Upper lobe of left lung (tissue), 6 donors: ENCODE measurements at places on chromosomes 2 and 18.

- DNase-seq: no peak
Observed at GRCh38 chr2:27502142-27502541, 5.5 kb downstream of the GCKR start.

GRCh38 chr2:127413200-127413599 is 5.0 kb upstream of the PROC start:
- no peak for DNase-seq

DNA sequence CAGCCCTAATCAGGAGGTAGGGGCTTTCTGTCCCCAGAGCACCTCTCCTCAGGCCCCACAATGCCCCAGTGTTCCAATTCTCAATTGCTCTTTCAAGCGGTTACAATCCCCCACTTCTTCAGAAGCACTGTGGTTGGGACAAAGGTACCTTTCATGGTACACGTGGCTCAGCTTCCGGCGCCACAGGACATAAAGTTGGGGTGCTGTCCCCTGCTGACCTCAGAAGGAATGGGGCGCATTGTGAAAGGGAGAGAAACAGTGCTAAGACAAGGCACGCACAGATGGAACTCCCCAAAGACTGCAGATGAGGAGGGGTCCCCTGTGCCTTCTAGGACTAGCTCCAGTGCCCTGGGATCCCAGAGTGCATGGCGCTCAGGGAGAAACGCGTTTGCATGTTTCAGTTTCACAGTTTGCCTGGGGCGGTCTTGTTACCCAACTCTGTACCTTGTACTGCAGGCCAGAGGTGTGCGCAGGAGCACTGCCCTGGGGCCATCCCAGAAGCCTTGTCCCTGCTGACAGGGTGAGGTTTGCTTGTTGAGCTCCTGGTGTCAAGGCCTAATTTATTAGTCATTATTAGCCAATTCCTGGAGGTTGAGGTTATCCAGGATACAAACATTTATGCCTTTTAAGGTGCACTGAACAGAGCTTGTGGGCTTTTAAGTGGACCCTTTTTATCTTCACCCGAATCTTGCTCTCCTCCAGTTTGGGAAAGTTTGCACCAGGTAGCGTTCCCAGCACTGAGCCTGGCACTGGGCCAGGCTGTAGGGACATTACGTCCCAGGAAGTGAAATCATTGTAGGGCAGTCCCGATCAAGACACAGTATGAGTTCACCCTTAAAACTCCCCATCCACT is 7.6 kb downstream of the CNDP1 start:
- no peak for DNase-seq

DNA sequence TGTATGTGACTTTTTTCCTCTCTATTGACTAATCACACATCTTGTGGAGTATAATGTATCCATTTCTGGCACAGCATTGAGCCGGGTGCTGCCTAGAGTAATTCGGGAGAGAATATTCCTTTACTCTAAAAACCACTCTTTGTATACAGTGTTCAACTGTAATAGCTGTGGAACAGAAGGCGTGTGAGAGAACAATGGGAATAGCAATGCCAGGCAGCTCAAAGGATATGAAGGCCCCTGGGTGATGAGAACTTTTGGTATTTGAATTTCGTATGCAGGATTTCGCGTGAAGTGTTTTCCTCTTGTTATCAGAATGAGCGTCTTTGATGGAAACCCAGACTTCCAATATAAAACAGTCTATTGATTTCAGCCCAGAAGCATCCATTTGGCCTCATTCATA is 84.6 kb upstream of the MAP3K20 start:
- DNase-seq: no peak

DNA sequence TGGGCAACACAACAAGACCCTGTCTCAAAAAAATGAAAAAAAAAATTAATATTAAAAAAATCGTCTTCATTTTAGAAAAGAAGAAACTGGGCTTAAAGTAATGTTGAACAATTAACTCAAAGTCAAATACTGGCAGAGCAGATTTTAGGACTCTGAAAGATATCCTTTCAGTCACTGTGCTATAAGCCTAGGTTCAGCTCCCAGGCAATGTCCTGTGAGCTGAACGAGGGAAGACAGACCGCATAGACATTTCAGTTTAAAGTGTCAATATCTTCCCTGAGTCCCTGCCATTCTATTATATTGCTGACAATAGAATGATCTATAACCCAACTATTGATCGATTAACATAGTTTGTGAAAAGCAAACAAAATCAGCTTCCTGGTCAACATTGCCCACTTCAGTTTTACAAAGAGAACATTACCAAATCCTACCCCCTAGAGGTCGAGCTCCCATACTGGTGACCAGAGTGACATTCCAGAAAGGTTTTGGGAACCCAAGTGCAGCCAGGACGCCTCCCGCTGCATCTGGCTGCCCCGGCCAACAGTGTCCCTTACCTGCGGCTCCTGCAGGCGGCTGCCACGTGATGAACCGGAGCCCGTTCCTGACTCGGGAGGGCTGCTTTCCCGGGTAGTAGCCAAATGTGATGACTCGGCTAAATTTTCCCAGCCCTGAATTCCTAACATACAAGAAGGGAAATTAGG is 639 bp downstream of the MRO start:
- peak; percentile 59 for DNase-seq

DNA sequence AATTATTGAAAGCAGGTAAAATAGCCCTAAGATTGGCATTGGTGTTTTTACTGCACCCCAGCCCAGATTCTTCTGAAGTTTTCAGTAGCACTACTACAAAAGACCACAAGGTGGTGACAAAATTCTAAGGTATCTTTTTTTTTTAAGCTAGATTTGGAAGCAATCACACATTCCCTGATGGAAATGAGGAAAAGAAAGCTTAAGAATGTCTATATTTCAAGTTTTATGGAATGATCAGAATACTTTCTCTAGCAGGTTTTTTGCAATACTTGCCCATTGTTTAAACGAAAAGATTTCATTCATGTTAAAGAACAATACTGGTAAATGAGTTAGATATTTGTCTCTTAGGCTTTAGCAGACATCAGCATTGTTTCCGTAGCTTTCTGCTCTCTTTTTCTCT is 32.1 kb upstream of the ZNF638 start:
- DNase-seq: no peak

- no peak for DNase-seq
Observed at GRCh38 chr2:198097630-198098029, 293.2 kb downstream of the PLCL1 start.

GRCh38 chr18:74273394-74273793 is 18.4 kb downstream of the CYB5A start:
- DNase-seq: no peak

- no peak for DNase-seq
Observed at GRCh38 chr2:237466211-237466610, 20.8 kb upstream of the MLPH start.

GRCh38 chr2:130387804-130388203 is 31.9 kb downstream of the PTPN18 start:
- DNase-seq: no peak

- no peak for DNase-seq
Observed at GRCh38 chr2:33136566-33136965, 189.8 kb downstream of the LTBP1 start.

GRCh38 chr18:12921178-12921577 is 26.6 kb upstream of the SEH1L start:
- DNase-seq: no peak

DNA sequence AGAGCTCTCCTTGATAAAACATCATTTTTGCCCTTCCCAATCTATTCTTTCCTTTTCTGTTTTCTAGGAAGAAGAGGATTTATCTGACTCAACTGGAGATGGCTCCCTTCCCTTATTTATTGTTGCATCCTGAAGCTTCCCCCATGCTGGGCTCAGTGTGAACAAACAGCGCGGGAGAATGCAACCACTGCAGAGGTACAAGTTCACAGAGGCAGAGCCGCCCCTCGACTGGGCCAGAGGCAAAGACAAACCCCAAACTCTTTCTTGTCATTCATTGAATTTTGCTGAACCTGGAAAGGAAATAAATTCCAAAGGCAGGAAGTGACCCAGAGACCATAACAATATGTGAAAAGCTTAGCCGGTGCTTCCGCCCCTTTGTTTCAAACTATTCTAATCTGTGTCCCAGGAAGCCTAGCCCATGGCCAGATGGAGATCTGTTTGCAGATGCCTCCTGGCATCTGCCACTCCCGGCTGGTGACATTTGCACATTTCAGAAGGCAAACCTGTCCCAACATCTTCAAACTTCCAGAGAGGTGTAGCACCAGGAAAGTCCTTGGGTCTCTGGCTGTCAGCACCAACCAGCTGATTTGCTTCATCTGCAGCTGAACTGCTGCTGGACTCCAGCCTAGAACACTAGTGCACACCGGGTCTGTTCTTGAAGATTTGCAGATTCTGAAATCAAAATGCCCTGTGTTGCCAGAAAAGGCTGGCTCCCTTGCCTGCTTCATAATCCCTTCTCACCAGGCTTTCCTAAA is 79.4 kb upstream of the MAP4K3 start:
- peak; percentile 23 for DNase-seq

GRCh38 chr2:156719036-156719435 is 282.9 kb downstream of the GPD2 start:
- DNase-seq: no peak

DNA sequence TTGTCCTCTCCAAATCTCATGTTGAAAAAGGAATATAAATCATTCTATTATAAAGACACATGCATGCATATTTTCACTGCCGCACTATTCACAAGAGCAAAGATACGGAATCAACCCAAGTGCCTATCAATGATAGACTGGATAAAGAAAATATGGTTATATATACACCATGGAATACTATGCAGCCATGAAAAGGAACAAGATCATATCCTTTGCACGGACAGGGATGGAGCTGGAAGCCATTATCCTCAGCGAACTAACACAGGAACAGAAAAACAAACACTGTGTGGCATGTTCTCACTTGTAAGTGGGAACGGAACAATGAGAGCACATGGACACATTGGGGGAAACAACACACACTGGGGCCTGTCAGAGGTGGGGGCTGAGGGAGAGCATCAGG is 28.1 kb upstream of the PARD3B start:
- DNase-seq: no peak

DNA sequence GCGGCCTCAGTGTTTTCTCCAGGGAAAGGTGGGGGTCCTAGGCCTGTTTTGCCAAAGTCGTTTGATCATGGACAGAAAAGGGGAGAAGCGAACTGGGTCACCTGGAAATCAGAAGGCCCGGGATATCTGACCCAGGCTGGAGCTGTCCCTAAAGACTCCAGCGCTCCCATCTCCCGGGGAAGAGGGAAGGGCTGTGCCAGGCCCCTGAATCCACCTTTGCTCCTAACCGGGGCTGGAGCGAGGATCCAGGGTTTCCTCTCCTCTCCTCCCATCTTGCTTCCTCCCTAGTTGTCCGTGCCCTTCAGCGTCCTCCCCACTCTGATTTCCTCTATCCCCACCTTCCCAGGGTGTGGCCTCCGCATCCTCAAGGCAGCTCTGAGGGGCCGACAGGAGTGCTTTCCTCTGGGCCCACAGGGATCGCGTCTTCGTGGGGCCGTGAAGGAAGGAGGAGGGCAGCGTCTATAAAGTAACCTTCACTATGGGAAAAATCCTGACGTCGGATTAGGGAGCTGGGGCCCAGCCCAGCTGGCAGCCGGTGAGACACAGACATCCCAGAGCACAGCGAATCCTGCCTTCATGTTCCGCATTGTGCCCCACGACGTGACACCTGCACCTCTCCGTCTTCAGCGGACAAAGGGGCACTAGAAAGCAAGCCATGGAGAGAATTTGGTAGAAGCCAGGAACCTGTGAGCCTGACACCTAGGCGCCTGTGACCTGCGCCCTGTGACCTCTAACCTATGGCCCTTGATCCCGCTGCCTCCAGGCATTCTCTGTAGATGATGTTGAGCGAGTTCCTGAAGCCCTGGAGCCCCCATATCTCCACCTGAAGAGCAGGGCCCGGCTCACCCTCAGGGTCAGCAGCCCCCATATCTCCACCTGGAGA is 212.7 kb upstream of the SALL3 start:
- no peak for DNase-seq

- DNase-seq: no peak
Observed at GRCh38 chr2:43057742-43058725, 168.4 kb downstream of the ZFP36L2 start.

- DNase-seq: no peak
Observed at GRCh38 chr18:68919900-68920299, 122.0 kb downstream of the CCDC102B start.

- DNase-seq: no peak
Observed at GRCh38 chr2:64134813-64135212, 9.4 kb downstream of the PELI1 start.

DNA sequence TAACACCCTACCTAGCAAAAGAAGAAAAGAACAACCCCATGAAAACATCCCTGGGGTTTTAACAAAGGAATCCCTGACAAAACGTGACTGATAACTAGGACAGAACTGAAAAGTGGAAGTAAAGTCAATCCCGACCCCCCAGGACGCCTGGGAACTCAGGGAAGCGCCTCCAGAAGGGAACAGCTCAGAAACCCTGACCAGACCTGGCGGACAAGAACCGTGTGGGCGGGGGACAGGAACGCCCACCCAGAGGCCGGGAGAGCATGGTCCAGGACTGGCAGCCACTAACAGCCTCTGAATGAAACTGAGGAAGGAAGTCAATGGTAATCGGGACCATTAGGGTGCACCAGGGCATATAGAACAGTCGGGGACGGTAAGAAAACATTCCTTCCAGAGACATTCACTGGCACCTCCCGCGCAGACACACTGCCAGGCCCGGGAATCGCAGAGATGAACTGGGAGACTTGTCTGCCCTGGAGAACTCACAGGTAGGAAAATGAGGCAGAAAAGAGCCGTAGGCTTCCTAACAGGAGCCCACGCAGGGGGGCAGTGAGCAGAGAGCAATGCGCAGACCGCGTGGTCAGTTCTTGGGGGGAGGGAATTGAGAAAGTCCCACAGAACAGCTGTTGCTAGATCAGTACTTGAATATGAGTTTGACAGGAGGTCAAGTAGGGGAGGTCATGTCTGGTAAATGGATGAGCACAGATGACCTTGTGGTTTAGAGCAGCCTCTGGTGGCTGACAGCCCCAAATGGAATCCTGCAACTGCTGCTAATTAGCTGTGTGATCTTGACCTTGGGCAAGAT is 1.3 kb upstream of the TBC1D8 start:
- peak; percentile 74 for DNase-seq

DNA sequence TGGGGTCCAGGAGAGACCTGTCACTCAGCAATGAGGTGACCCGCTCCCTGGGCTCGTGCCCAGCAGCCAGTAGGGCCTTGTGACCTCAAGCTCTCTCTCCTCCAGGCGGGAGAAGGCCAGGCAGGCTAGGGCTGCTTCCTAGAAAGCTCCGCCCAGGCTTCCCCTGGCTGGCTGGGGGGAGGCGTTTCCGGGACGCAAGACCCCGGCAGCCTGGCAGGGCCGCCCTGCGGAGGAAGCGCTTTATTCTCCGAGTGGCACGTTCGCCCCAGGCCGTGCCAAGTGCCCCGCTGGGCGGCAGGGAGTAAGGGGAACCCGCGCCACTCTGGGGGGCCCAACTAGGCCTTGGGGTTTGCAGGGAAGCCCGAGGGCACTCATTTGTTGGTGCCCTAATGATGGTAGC is 21.2 kb upstream of the EPAS1 start:
- DNase-seq: peak; percentile 86

GRCh38 chr2:162581959-162582798 is 238.2 kb downstream of the GCA start:
- peak; percentile 21 for DNase-seq

DNA sequence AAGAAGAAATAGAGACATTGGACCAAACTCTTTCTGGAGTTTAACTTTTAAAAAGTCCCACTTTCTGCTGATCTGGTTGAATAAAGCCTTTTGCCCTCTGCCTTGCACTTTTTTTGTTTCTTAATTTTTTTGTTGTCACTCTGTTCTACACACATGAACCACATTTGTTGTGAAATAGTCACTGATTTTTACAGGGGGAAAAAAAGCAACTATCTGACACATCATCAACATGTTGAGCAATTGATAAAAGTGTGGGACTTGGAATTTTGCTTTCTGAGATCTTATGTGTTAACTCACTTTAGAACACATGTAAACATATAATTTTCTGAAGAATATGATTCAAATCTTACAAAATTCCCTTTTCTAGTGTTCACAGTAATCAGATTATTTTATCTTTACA is 414.8 kb upstream of the FIGN start:
- no peak for DNase-seq
